Stimulated activated CD4-positive, alpha-beta T cell treated with anti-CD3 and anti-CD28 coated beads, Interleukin-1b, Interleukin-23, amount 100 ng/mL, for 4 hours (primary cell): ENCODE measurements at places on chromosomes 3 and 15.

GRCh38 chr3:135929670-135930069 lies 35.9 kb upstream of the PPP2R3A start:
- no peak for DNase-seq

DNA sequence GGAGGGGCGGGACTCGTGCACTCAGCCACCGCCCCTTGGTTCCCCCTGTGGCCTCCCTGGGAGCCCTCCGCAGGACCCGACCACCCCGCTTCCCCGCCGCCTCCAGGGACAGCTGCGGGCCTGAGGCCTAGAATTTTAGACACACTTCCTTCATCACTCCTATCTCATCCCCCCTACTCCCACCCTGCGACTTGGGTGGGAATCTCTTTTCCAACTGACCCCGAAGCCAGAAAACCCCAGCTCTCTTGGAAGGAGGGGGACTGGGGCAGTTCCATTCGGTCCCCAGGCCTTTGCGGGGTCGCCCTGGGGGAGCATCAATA lies 289 bp upstream of the TFDP2 start:
- no peak for DNase-seq

DNA sequence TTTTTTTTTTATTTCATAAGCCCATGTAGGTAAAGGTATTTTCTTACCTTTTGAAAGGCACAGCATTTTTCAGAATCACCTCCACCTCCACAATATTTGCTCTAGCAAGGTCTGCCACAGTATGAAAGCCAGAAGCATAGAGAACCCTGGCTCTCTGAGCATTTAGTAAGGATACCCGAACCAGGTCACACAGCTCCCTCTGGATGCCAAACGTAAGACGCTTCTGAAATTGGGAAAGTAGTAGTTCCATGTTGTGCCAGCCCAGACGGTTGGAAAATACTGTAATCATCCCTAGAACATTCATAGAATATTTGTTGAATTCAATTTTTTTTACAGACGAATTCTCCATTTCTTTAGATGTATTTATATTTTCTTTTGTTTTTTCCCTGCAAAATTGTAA lies 52.4 kb downstream of the POLQ start:
- no peak for DNase-seq

GRCh38 chr3:162643245-162643644 lies 1146.6 kb downstream of the OTOL1 start:
- DNase-seq: no peak

- DNase-seq: no peak
Observed at GRCh38 chr3:53570709-53571108, 76.3 kb downstream of the CACNA1D start.

GRCh38 chr15:99050328-99050980 lies 42.9 kb upstream of the PGPEP1L start:
- DNase-seq: no peak

DNA sequence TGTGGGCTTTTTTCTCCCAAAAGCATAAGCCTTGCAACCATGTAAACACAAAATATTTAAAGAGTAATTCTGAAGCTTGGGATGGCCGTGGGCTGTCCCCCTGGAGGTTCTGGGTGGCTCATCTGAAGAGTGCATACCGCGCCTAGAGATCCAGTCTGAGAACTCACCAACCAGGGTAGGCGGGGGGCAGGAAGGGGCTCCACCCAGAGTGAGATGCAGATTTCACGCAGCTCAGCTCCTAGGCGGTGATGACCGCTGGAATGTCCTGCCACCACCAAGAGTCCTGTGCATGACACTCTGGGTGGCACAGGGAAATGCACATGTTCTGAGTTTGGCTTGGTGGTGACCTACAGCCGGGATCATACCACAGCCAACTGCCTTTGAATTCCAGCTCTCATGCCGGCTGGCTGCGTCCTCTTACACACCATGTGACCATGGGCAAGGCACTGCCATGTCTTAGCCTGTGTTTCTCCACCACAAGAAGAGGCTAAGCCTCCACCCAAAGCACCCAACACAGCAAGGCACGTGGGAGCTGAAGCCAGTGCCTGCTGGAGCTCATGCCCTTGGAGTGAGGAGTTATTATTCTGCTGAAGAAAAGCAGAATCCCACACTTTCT lies 125.1 kb upstream of the IQSEC1 start:
- no peak for DNase-seq
